ENCODE measurements at places on chromosomes 7 and 10.

- no peak for DNase-seq
Measured at GRCh38 chr7:38829488-38830165, 79.4 kb downstream of the VPS41 start.

DNA sequence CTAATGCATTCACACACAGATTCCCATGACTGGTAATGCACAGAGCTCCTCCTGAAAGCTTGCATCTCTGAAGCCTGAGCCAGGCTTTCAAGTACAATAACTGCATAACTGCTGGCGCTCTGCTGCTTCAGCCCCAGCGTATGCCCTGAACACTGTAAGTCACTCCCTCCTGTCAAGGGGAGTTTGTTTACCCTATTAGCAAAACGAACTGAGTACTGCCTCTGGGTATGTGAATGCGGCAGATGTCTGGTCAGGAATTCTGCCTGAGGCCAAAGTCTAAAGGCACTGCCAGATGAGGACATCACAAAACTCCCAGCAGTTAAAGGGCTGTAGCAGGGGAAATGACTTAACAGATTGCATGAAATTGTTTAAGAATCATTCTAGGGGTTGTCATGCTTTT lies 97.7 kb downstream of the NRCAM start:
- DNase-seq = no peak

DNA sequence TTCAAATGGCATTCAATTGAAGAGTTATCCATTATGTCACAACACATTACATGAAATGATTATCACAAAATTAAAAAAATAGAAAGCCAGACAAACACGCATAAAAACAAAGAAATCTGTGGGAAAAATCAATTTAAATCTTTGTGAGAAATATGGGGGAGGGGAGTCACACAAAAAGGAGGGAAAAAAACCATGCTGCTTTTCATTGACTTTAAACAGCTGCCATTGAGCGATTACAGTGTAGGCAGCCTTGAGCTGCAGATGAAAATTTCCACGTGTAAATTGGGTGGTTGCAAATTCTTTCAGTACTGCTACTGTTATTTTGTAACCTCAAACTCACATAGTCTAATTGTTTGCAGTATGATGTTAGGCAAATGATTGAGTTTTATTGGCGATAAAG lies 889.9 kb upstream of the PHF14 start:
- DNase-seq = no peak

DNA sequence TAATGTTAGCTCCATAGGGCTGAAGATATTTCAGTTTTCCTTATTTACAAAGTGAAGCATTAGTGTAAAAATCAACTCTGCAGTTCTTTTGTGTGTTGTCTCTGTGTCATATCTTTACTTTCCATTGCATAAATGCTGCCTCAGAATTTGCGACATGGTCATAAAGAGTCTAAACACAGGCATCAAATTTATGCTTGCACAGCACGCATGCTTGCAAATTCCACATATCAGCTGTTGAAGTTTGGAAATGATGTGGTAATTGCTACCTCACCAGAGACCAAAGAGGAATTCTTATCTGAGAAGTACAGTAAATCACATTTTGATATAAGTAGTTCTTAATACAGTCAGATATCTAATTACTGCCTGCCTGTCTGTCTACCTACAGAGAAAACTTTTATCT lies 348.2 kb upstream of the GRM3 start:
- DNase-seq = no peak

DNA sequence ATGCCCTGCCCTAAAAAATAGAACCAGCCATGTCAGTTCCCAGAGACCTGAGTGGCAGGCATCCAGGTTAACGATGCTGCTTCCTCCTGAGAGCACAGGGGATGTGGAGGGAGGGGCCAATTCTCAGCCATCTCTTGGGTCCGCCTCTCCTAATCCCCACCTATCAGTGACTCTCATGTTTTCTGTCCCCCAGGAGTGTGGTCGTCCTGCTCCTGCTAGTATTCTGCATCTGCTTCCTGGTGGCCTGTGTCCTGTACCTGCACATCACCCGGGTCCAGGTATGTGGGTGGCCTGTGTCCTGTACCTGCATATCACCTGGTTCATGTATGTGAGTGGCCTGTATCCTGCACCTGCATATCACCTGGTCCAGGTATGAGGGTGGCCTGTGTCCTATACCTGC lies 105.3 kb downstream of the ADCY1 start:
- DNase-seq = no peak

GRCh38 chr7:98021588-98022351 lies 31.8 kb upstream of the OCM2 start:
- DNase-seq = peak; percentile 60

DNA sequence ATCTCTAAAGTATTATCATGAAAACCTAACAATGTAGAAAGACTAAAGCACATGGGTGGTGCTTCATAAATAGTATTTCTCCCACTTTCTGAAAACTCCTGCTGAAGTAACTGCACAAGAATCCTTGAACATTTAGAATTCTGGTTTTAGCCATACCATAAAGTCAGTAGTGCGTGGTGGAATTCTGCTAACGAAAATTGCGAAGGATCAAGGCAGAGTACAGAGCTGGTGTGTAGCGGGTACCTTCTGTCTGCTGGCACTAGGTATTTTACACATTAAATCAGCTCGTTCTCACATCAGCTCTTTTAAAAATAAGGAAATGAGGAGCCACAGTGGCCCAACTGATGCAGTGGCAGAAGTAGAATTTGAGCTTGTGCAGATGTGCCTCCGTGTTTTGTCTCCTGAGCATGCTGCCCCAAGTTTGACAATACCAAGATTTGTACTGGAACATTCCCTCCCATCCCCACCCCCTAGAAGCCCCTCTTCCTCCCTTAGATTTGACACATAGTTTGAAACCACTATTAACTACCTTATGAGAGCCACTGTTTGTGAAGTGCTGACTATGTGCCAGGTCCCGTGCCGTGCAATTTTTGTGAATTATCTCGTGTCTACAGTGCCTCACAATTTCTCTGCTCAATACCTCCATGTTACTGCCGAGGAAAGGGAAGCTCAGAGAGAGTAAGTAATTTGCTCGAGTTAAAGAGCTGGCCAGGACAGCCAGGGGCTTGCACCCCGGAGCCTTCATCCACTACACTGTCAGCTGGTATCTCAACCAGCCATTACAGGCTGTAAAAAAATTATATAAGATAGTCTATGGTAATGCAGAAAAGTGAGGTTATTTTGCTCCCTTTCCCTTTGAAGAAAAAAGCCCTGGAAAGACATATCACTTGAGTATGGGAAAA lies 66.9 kb downstream of the EGFR start:
- no peak for DNase-seq

DNA sequence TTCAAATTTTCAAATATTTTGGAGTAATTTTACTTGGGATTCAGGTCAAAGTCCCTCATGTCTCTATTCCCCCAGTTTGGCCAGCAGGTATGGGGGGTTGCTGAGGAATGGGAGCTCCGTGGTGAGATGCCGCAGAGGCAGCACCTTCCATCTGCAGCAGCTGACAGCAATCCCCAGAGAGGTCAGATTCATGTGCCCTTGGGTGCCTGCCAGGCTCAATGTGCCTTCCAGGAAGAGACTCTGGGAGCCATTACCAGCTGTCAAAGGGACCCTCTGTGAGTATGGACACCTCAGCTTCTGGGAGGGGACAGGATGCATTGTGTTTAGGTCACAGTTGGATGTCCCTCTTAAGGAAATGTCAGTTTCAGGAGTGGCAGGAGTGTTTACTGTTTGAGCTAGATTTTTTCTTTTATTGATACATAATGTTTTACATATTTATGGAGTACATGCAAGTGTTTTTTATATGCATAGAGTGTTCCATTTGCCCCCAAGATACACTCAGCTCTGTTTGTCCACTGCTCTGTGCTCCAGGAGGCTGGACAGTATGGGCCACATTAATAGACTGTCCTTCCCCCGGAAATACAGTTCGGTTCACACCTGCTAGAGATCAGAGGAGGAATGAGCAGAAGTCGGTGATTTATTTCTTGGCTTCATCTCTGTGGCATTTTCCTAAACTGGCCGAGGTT lies 75.3 kb upstream of the GRB10 start:
- no peak for DNase-seq

- no peak for DNase-seq
Measured at GRCh38 chr10:52747694-52748093, 24.9 kb downstream of the MBL2 start.

- no peak for DNase-seq
Measured at GRCh38 chr7:76515999-76516443, 5.7 kb downstream of the UPK3B start.

GRCh38 chr10:116221053-116221452 lies 52.0 kb downstream of the GFRA1 start:
- DNase-seq = no peak

DNA sequence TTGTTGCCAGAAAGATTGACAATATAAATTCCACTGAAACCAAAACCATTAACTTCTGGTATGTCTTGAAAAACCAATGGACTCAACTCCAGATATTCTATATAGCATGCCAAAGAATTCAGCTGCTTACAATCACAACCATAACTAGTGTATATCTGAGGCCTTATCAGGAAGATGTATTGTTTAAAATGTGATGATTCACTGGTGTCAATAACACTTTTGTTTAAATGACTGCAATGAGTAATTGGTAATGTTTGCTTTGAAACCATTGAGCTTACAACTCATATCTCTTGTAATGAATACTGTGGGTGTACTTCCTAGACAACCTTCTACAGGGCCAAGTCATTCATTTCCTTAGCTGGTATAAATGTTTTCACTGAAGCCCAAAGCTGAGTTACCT lies 727.9 kb upstream of the KCND2 start:
- DNase-seq = no peak

- no peak for DNase-seq
Measured at GRCh38 chr10:22623633-22624253, 90.6 kb downstream of the PIP4K2A start.

- no peak for DNase-seq
Measured at GRCh38 chr10:57925045-57925444, 342.6 kb downstream of the IPMK start.

- DNase-seq = no peak
Measured at GRCh38 chr7:122072272-122072671, 71.8 kb downstream of the AASS start.

DNA sequence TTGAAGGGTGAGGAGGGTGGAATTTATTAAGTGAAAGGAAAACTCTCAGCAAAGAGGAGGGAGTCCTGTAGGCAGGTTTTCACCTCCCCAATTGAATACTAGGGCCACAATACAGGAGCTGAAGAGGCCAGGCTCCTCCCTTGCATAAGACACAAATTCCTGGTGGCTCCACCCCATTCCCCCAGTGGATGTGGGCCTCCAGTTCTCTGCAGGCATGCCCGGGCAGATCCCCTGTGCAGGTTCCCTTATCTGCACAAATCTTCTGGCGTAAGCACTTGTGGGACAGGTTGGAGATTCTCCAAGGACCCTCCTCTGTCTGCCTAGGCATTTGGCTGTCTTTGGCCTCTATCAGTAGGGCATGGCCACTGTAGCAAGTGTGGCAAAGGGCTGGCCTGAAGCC lies 847.1 kb upstream of the MBL2 start:
- no peak for DNase-seq

DNA sequence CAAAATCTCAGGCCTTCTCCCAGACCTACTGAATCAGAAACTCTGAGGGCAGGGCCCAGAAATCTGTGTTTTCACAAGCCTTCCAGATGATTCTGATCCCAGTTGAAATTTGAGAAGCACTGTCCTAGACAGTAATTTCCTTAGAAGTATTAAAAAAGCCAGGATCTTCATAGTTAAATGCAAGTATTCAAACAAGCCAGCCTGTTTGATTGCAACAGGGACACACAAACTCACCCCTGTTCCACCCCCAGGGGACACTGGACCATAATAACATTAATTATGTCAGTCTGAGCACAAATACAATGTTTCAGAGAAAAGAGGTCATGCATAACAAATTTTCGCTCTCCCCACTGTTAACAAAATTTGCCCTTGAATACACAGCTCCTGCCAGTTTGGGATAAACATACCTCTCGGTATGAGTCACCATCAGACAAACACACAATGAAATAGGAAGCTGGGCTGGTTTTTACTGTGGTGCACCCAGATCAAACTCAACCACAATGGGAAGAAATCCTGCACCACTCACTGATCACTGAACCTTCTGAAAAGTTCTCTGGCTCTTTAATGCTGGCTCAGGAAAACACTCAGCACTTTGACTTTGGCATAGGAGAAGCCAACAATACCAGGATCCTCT lies 34.3 kb downstream of the ABLIM1 start:
- DNase-seq = no peak

- no peak for DNase-seq
Measured at GRCh38 chr10:77564731-77565589, 72.6 kb downstream of the KCNMA1 start.

DNA sequence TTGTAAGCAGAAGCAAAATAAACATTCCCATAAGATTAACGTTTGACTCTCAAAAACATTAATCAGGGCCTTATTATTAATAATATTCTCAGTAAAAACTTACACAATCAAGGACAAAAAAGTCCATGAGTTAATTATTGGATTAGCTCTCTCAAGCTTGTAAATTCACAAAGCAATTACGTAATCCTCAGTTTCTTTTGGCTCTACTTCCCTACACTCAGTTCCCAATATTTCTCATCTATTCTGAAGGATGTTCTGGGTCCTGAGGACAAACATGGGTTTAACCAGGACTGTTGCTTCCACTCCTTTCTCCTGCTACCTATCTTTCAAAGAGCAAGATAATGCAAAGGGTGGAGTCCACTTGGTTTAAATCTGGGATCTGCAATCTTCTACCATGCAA lies 15.1 kb downstream of the FBXL13 start:
- no peak for DNase-seq

- DNase-seq = no peak
Measured at GRCh38 chr10:52229291-52229931, 84.7 kb upstream of the DKK1 start.

DNA sequence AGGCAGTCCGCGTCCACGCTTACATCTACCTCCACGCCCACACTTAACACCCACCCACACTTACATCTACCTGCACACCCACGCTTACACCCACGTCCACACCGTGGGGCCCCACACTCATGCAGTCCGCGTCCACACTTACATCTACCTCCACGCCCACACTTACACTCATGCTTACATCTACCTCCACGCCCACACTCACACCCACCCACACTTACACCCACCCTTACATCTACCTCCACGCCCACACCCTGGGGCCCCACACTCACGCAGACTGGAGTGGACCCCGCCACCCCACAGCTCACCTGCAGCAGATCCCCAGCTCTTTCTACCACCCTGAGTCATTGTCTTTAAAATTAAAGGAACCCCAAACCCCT lies 32.4 kb upstream of the PWWP2B start:
- no peak for DNase-seq

- no peak for DNase-seq
Measured at GRCh38 chr7:22765609-22766008, 38.6 kb downstream of the IL6 start.

GRCh38 chr10:133072720-133073390 lies 14.9 kb upstream of the ADGRA1 start:
- no peak for DNase-seq

All from activated T-helper 1 cell treated with Interleukin-2 at 50 U/mL for 16 hours (primary cell).